ENCODE measurements at places on chromosomes 3 and 15. TPM values are rescaled to one million over a fixed set of nuclear protein-coding genes. Genes with fewer than 3 reads are reported as not detected.

IL5RA gene
- not detected for total RNA-seq

PLSCR2 gene
- not detected for total RNA-seq

A4GNT gene
- total RNA-seq = not detected

GPR160 gene
- total RNA-seq = 5.8 TPM

ALG1L2 gene
- not detected for total RNA-seq

LMCD1 gene
- total RNA-seq = 9.8 TPM

TICRR gene
- 0.19 TPM for total RNA-seq

ZFYVE19 gene
- total RNA-seq = 32.5 TPM

ZNF385D gene
- 0.12 TPM for total RNA-seq

FBXO40 gene
- not detected for total RNA-seq

RARRES1 gene
- 13.1 TPM for total RNA-seq

PSTPIP1 gene
- 8.7 TPM for total RNA-seq

STRIT1 gene
- total RNA-seq = not detected

GRCh38 chr3:122993124-122993978, 34.2 kb downstream of the SEMA5B start:
- no peaks in the 10 kb centered on the region for H3K4me1 ChIP-seq
- no peak overlapping the region for H3K4me3 ChIP-seq
- H3K27me3 ChIP-seq = no peaks in the 10 kb centered on the region

GRCh38 chr3:47425383-47425778, 44.6 kb downstream of the PTPN23 start:
- no peak overlapping the region for H3K27ac ChIP-seq
- no peaks in the 10 kb centered on the region for H3K27me3 ChIP-seq
- H3K4me3 ChIP-seq = no peak overlapping the region
- no peak for DNase-seq
- H3K4me1 ChIP-seq = peaks cover 37% of the 10 kb centered on the region

DNA sequence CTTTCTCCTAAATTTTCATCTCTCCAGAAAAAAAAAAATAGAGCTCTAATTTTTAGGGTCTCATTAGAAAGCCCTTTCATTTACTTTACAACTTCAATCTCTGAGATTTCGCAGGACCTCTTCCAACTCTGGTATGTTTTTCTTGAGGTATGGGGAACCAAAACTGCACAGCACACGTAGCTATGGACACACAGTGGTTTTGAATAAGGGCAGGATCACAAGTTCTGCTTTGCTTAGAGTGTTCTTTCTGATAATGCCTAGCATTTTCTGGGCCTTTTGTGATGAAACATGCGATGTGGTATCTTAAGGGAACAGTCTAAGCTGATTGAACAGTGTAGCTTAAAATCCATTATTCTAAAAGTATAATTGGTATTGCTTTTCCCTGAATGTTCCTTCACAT, 25.3 kb downstream of the ZNF592 start:
- peaks cover 41% of the 10 kb centered on the region for H3K4me1 ChIP-seq
- H3K27ac ChIP-seq = no peak overlapping the region
- H3K27me3 ChIP-seq = no peaks in the 10 kb centered on the region
- no peak for DNase-seq
- peaks cover 8% of the 10 kb centered on the region for H3K36me3 ChIP-seq

DNA sequence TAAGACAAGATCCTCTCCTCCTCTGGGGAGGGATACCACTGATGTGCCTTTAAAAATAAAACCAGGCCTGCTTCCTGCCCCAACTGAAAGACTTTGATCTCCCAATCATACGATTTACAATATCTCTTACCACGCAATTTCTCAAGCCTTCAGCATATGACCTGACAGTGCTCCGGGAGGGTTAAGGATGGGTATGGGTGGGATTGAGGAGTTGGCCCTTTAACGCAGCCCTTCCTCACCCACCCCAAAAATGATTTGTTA, 67.4 kb downstream of the LRIG1 start:
- no peaks in the 10 kb centered on the region for H3K36me3 ChIP-seq
- no peak for DNase-seq
- no peaks in the 10 kb centered on the region for H3K27me3 ChIP-seq
- H3K4me1 ChIP-seq = peaks cover 2% of the 10 kb centered on the region
- no peak overlapping the region for H3K4me3 ChIP-seq

DNA sequence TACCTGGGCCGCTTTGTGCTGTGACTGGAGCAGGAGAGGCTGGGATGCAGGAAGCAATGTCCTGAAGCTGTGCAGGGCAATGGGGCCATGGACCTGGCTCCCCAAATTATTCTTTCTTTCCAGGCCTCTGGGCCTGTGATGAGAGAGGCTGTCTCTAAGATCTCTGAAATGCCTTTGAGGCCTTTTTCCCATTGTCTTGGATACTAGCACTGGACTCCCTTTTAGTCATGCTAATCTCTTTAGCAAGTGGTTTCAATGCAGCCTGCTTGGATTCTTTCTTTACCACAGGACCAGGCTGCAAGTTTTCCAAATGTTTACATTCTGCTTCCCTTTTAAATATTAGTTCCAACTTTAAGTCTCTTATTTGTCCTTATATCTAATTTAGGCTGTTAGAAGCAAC, 64.8 kb upstream of the SGO1 start:
- H3K4me1 ChIP-seq = no peaks in the 10 kb centered on the region
- no peak for DNase-seq
- no peak overlapping the region for H3K27ac ChIP-seq
- H3K27me3 ChIP-seq = no peaks in the 10 kb centered on the region
- H3K4me3 ChIP-seq = no peak overlapping the region

DNA sequence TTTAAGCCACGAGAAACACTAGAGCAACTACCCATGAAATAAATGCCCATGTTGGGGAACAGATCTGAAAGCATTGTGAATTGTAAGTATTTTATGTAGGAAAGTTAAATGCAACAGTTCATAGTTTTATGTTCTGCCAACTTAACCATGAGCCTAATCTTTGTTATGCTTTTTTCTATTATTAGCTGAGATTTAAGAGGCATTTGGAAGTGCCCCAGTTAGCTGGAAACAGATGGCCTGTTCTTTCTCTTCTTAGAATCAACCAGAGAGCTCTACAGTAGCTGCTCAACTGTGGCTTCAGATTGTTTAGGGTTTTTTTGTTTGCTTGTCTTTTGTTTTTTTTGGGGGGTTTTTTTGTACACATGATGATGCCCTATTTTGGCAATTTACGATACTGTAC, 284.4 kb downstream of the KCNH8 start:
- no peaks in the 10 kb centered on the region for H3K36me3 ChIP-seq
- no peak for DNase-seq
- no peak overlapping the region for H3K27ac ChIP-seq
- H3K27me3 ChIP-seq = no peaks in the 10 kb centered on the region
- H3K4me1 ChIP-seq = no peaks in the 10 kb centered on the region

DNA sequence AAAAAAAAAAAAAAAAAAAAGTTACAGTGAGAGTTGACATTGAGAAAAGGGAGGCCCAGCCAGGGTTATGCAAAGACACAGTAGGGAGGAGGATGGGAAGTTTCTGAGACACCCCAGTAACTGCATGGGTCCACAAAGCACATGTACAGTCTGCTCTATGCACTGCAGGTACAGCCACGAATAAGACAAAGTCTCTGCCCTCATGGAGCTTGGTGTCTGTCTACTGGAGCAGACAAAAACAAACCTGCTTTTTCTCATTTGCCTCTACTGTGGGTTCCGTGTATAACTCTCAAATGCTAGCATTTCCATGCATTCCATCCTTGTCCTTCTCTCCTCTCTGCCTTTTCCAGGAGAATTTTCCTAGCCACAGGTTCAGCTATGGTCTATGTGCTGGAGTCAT, 107.4 kb downstream of the UBE3A start:
- H3K4me1 ChIP-seq = no peaks in the 10 kb centered on the region
- no peak overlapping the region for H3K4me3 ChIP-seq
- H3K36me3 ChIP-seq = no peaks in the 10 kb centered on the region
- DNase-seq = no peak

- no peaks in the 10 kb centered on the region for H3K36me3 ChIP-seq
- DNase-seq = no peak
- no peaks in the 10 kb centered on the region for H3K27me3 ChIP-seq
- H3K27ac ChIP-seq = peak overlapping the region; percentile 84
- peak overlapping the region; percentile 80 for H3K4me3 ChIP-seq
Observed at GRCh38 chr3:161103776-161104385, 1.3 kb downstream of the B3GALNT1 start.

DNA sequence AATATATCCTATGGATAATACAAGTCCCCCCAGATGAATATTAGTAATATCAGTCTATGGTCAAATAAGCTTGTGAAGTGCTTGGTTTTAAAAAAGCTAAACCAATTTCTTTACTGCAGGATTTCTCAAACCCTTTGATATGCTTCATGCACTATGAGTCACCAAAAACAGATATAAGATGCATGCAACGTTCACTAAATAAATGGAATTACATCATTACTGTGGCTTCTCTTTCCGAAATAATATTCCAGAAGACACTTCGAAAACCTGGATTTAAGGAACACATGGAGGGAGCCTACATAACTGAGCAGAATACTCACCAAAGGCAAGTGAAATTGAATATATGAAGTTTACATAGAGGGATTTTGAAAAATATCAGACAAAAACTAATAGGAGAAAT, 126.3 kb upstream of the ABI3BP start:
- no peak overlapping the region for H3K27ac ChIP-seq
- H3K4me3 ChIP-seq = no peak overlapping the region
- H3K36me3 ChIP-seq = no peaks in the 10 kb centered on the region
- H3K27me3 ChIP-seq = no peaks in the 10 kb centered on the region
- H3K4me1 ChIP-seq = no peaks in the 10 kb centered on the region

DNA sequence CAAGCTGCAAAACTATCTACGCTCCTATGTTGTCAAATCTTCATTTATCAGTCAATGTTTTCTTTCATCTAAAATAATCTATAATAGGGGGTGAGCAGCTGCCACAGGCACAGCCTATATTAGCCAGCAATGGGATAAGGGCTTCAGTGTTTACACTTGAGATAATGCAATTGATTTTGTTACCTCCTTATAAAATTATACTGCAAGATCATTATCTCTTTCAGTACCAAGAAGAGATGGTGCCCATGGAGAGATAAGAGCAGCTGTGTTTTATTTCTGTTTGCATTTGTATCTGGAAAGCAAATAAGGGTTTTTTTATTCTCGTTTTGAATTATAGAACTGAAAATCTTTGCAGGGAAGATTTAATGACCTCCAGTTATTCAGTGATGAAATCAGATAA, 68.9 kb downstream of the PLD1 start:
- H3K4me1 ChIP-seq = peaks cover 57% of the 10 kb centered on the region
- H3K27me3 ChIP-seq = no peaks in the 10 kb centered on the region
- H3K4me3 ChIP-seq = no peak overlapping the region
- DNase-seq = no peak
- H3K36me3 ChIP-seq = no peaks in the 10 kb centered on the region

DNA sequence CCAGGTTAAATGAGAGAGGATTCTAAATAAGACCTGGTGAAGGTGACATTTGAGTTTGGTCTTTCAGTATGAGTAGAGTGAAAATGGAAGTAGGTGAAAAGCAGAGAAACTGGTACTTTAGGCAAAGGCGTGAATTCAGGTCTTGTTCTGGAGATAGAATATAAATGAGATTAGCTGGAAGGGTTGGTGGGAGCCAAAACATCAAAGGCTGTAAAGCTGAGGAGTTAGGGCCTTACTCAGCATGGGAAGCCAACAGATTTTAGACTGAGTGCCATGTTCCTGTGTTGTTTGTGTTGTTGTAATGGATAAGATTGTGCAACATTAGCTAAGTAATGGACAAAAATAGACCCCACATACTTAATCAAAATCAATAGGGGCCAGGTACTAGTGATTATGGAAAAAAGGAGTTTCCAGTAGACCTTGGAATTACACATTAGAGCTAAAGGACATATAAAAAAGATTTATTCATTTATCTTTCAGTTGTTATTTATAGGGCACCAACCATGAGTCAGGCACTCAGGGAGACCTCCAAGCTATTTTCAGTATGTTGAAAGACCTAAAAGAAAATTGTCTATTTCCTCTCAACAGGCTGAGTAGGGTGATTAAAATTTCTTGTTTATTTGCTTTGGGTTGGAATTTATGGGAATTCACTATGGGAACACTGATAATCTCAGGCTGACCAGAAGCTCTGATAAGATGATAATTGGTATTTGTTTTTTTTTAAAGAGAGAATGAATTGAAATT, 20.8 kb downstream of the ARL14 start:
- no peaks in the 10 kb centered on the region for H3K27me3 ChIP-seq
- no peaks in the 10 kb centered on the region for H3K36me3 ChIP-seq
- peak overlapping the region; percentile 29 for H3K27ac ChIP-seq

DNA sequence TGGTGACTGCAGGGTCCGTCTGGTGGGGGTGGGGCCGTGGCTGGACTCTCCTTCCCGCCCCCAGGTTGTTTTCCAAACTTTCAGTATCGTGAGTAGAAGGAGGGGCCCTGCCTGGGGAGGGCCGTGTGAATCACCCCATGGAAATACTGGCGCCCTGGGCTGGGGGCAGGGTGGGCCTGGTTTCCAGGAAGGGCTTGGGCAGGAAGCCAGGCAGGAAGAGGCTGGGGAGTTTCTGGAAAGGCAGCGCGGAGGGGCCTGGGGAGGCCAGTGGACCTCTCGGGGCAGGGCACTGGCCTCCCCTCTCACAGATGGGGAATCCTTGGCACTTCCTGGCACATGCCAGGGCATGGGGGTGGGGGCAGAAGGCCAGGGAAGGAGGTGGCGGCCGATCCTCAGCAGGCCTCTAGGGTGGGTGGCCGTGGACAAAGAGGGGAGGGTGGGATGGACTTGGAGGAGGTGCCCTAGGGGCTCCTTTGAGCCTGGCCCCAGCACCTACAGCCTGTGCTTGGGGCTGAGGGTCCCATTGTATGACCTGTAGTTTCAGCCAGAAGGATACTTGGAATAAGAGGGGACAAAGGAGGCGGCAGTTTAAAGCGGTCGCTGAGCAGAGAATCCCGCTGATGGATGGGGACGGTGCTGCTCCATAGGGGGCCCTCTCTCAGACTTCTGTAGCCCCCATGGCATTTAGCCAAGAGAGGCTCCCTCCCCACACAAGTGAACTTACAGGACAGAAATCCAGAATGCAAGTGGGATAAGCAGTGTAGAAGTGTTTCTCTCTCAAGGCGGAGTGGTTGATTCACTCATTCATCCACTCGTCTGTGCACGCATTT, 56.5 kb upstream of the GATA2 start:
- no peak overlapping the region for H3K4me3 ChIP-seq
- peak overlapping the region; percentile 72 for H3K27ac ChIP-seq
- H3K4me1 ChIP-seq = no peaks in the 10 kb centered on the region
- DNase-seq = peak; percentile 54
- H3K36me3 ChIP-seq = no peaks in the 10 kb centered on the region
- H3K27me3 ChIP-seq = peaks cover 6% of the 10 kb centered on the region

DNA sequence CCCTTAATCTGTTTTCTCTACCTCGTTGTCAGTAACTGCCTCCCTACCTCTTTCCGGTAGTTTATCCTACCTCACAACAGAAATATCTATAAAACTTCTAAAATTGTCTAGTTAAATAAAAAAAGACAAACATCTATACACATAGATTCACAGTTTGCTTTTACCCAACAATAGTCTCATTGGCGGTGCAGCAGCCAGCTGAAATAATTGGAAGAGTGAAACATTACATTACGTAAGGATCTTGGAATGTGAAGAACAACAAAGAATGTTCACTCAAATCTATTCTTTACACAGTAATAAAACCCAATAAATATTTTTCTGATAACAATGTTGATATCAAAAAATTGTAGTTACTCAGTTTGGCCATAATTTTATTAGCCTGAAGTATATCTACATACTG, 115.5 kb upstream of the ARPP21 start:
- no peaks in the 10 kb centered on the region for H3K27me3 ChIP-seq
- no peaks in the 10 kb centered on the region for H3K36me3 ChIP-seq
- H3K27ac ChIP-seq = no peak overlapping the region
- no peaks in the 10 kb centered on the region for H3K4me1 ChIP-seq
- H3K4me3 ChIP-seq = no peak overlapping the region
- no peak for DNase-seq

- no peaks in the 10 kb centered on the region for H3K4me1 ChIP-seq
- no peak for DNase-seq
- H3K27ac ChIP-seq = no peak overlapping the region
- H3K4me3 ChIP-seq = no peak overlapping the region
- no peaks in the 10 kb centered on the region for H3K27me3 ChIP-seq
Observed at GRCh38 chr3:29186131-29186599, 94.7 kb upstream of the RBMS3 start.
